Fibroblast of the aortic adventitia (primary cell): ENCODE measurements at places on chromosomes 1 and 21. TPM values are rescaled to one million over a fixed set of nuclear protein-coding genes. Genes with fewer than 3 reads are reported as not detected.

TDRKH gene
- 1.6 and 2.1 TPM in 2 replicates for total RNA-seq

LRRC8D gene
- 12.1 and 45.6 TPM in 2 replicates for total RNA-seq

TBX19 gene
- total RNA-seq = 0.99 TPM in 1 of 2 replicates, not detected in the other

NPHS2 gene
- total RNA-seq = not detected in 2 replicates

- peak; percentile 37 for DNase-seq
Measured at GRCh38 chr1:212457740-212458338, 25.1 kb downstream of the NENF start.

- DNase-seq = peak; percentile 63
Measured at GRCh38 chr1:151472856-151473731, 13.8 kb upstream of the POGZ start.

- no peak for DNase-seq
Measured at GRCh38 chr1:246680190-246680589, 44.0 kb upstream of the SCCPDH start.

DNA sequence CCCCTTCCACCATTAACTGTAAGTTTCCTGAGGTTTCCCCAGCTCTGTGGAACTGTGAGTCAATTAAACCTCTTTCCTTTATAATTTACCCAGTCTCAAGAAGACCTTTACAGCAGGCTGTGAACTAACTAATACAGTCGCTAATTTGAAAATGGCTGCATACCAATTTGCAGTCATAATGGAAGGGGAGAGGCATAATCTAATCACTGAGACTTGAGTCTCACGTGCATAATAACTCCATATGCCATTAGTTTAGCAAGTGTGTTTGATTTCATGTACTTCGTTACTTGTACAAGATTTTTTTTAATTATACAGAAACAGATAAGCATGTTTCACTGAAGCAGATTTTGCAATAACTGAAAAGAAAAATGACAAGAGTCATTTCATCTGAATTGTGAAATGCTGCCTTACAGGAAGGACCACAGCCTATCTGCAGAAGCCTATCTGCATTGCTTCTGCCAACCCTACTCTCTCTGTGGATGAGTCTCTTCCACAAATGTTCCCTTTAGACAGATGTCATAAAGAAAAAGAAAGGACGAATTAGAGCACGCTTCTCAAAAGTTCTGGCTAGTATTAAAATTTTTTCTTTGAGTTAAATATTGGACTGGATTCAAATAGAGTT is 99.1 kb downstream of the PTGER3 start:
- DNase-seq = no peak

- peak; percentile 75 for DNase-seq
Measured at GRCh38 chr21:31604591-31605190, 54.8 kb upstream of the SOD1 start.

GRCh38 chr1:20551161-20551560 is 1.2 kb upstream of the FAM43B start:
- no peak for DNase-seq

DNA sequence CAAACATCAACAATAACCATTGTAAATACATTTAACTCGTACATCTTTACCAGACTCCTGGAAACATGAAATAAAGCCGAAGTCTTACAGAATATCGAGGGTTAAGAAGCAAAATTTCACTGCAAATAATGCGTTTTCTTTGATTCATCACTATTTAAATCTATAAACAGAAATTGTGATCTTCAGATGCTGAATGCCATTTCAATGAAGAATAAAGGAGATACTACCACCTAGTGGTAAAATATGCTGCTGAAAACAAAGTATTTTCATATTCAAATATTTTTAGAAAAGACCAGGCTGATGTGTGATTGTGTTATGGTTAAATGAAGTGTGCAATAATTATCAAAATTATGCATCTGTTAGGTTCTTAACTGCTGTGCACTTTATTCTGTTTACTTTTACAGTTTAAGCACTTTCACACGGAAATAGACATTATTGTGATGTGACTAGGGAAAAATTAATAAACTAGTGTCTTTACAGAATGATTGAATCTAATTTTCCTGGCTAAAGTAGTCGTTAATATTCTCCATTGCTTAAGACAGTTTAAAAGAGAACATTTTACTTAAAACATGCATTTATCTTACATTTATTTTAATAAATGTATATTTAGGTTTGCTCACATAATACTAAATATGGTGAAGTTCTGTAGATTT is 1093.1 kb downstream of the MRPL39 start:
- no peak for DNase-seq

DNA sequence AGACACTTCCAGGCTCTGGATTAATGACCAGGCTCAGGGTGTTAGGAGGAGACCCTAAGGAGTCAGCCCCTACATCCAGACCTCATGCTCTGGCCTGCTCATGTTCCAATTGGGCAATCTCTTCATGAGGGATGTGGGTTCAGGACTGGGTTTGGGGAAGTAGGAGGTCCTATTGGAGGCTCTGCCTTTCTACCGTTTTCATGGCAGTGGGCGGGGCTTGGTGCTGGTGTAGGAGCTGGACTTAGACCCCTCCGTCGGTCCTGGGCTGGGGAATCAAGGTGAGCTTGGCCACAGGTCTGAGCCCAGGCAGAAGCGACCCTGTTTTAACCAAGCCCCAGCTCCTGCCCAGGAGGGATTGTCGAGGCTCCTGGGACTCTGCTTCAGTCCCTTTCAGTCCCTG is 123.4 kb downstream of the PRDM16 start:
- DNase-seq = no peak

GRCh38 chr1:32329931-32330466 is 6.0 kb downstream of the MARCKSL1 start:
- no peak for DNase-seq

GRCh38 chr21:35196128-35196527 is 147.0 kb upstream of the RUNX1 start:
- no peak for DNase-seq

DNA sequence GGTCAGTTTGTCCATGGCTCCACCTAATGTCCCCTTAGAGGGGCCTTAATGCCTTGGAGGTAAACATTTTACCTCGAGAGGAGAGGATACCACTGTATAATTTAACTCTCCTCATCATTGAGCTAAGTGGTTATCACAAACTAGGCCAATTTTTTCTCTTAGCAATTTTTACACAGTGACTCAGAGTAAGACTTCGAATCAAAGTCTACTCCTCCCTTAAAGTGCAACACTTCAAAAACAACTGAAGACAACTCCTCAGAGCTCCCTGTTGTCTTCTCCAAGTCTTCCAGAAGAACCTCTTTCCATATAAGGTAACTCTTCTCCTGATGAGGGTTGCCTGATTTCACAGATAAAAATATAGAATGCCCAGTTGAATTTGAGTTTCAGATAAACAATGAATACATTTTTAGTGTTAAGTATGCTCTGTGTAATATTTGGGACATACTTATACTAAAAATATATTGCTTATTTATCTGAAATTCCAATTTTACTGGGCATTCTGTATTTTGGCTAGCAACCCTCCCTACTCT is 4.9 kb upstream of the PTGFRN start:
- peak; percentile 31 for DNase-seq

DNA sequence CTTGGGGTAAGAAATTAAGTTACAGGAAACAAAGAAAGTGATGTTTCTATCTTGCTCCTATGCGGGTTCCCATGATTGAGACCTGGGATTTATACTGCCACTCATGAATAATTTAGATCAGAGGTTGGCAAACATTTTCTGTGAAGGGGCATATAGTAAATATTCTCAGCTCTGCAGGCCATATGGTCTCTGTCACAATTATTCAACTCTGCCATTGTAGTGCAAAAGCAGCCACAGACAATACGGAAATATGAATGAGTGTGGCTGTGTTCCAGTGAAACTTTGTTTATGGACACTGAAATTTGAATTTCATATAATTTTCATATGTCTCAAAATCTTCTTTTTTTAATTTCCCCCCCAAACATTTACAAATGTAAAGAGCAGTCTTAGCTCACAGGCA is 127.2 kb downstream of the FOXD2 start:
- no peak for DNase-seq

DNA sequence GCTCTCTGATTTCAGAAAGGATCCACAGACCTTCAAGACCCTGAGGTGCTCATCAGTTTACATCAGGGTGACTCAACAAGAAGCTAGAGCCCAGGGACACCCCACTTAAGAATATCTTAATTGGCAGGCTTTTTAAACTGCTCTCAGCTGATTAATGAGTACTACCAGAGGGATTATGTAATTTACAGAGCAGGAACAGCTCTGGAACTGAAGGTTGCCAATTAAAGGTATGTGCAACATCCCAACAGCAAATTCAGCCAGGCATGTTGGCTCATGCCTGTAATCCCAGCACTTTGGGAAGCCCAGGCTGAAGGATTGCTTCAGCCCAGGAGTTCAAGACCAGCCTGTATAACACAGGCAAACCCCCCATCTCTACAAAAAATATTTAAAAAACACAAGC is 295.7 kb downstream of the SETD4 start:
- DNase-seq = no peak
